NCI-H2029 (cell line): ENCODE measurements at places on chromosomes 7 and 10.

DNA sequence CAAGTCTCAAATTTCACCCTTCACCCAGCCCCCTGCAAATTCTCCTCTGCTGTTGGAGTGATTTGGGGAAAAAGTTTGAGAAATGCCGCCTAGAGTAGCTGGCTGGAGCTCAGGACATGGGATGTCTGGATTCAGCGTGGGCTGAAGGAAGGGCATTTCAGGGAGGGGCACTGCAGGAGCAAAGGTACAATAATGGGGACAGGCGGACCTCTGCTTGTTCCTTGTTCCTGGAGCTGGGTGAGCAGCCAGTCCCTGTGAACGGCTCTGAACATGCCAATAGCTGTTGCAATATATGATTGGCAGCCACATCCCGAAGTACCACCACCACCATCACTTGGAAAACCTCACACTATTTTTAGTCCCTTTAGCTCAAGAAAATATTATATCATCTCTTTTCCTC is 23.4 kb downstream of the ADRA2A start:
- DNase-seq, result no peak

DNA sequence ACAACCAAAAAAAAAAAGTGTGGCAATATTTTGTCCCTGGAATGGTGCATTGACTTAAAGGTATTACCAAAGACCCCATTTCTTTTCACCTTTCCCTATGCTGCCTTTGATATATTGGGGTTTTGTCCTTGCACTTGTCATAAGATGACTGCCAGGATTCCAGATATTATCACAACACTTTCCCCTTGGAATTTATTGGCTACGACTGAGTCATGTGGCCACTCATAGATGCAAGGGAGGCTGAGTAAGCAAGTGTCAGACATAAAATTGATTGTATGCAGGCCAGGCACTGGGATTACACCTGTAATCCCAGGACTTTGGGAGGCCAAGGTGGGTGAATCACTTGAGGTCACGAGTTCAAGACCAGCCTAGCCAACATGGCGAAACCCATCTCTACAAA is 83.6 kb downstream of the PPP1R3C start:
- DNase-seq, result no peak

DNA sequence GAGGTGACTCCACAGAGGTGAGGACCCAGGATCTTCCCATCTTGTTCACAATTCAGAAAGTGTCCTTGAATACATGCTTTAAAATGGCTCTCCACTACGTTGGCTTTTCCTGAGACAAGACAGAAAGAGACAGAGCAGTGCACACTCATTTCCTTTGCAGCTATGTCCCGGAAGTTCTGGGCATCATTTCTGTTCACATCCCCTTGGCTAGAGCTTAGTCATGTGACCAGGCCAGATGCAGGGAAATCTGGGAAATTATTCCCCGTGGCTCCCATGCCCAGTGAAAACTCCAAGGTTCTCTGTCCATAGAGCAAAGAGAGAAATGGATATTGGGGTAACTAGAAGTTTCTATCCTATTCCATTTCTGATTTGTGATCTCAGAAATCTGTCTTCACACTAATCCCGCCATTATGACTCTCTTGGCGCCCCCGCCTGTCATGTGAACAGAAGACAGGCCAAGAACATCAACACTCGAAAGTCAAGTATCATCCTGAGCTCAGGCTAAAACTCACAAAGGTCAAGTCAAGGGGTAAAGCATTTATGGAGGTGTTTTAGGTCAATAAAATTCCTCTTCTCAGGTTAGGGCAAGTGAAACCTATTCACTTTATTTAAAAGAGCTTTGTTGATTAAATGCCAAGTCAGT is 251.4 kb upstream of the HABP2 start:
- DNase-seq, result no peak

DNA sequence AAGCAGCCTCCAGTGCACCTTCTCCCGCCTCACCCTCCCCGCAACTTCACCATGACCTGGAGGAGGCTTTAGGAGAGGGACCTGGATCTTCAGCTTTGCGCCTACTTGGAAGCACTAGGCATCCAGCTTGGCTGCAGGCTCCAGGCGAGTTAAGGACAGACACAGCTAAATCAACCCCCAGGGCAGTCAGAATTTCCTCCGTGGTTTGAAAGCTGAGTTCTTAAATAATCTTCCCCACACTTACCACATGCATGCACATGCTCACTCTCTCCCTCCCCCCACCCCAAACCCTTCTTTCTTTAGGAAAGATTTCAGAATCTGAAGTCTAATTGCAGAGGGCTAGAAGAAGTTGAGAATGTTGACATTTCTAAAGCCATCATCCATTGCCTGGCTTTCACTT is 36.7 kb upstream of the LRRC4 start:
- DNase-seq, result no peak

DNA sequence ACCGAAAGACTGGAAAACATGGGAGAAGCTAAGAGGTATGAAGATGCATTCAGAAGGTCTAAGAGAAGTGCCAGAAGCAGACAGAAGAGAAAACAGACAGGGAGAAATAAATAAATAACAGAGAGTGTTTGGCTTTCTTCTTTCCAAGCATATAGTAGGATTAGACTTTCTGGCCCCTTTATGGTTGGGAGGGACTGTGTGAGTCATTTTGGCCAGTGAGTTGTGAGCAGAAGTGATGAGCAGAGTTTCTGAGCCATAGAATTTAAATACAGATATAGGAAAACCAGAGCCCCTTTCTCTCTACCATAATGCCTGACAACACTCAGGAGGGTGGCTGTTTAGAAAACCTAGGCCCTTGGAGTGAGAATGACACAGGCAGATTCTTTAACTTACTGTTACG is 171.0 kb downstream of the PPP1R17 start:
- DNase-seq, result no peak

DNA sequence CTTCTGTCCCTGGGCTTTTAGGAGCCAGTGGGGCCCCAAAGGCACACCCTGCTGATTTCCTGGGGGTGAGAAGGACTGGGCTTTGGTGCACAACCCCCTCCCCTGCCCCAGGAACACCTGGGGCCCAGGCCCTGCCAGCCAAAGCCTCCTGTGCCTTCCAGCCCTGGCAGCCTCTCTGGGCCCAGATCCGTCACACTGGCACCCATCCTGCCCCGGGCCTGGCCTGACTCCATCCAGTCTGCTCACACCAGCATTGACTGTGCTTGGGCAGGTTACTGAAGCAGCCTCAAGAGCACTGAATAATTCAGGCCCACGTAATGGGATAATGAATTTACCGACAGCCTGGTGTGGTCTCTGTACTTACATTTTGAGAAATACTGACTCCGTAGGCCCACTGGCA is 12.0 kb upstream of the COMTD1 start:
- DNase-seq, result no peak

DNA sequence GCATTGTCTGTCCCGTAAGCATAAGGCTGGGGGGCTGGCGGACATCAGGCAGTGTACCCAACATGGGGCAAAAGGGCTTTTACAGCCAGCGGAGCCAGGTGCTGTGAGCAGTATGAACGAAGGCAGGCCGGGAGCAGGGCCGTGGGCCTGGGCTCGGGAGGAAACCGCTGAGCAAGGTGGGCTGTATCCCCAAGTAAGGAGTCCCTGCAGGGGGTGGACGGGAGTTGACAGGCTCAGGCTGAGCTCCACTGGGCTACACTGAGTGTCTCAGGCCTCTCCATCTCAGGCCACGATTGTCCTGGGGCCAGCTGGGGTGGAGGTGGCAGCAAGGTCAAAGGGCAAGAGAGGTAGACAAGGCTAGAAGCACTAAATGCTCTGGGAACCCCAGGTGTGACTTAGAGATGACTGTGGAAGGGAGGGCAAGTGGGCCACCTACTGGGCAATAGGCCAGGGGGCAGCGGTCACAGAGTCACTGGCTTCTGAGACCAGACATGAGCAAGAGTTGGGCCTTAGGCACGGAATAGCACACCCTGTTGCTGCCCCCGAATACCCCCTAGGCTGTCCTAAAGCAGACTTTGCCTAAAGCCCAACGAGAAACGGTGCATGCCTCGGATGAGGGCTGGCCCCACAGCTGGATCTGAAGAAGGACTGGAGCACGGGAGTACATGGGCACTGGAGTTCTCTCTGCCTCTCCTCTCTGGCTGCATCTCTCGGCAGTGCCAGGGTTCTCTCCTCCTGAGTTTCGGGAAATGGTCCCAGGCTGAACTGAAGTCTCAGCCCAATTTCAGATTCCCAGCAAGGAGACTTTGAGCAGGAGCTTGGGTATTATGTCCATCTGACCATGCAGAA is 10.8 kb upstream of the RAMP3 start:
- no peak for DNase-seq

- DNase-seq, result no peak
Observed at GRCh38 chr10:121405096-121405495, 193.1 kb downstream of the FGFR2 start.

DNA sequence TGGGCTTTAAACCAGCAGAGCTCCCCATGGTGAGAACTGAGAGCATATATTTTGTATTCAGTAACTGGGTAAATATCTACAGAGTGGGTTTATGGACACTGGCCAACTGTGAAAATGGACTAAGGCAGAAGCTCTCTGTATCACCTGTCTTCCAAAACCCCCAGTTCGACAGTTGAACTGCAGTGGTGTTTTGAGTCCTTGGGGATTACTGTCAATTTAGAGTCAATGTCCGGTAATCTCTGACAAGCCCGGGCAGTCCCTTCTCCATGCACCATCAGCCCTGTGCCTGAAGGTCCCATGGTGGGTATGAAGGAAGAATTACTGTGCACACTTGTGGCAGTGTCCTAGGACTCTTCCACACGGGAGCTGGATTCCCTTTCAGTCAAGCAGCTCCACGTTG is 235.0 kb downstream of the CCSER2 start:
- DNase-seq, result no peak

DNA sequence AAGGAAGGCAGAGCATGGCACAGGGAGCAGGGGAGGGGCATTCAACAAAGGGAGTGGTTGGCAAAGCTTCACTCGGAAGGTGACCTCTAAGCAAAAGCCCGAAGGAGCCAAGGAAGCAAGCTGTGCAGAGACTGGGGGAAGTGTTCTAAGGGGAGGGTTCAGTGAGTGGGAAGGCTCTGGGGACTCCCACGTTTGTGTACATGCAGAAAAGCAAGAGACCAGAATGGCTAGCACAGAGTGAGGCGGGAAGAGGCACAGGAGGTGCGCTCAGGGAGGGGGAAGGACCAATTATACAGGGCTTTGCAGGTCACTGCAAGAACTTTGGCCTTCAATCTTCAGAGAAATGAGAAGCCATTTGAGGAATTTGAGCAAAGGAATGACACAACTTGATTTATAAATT is 7.4 kb downstream of the ARHGAP21 start:
- no peak for DNase-seq
